ENCODE measurements at places on chromosomes 12 and 14. TPM values are rescaled to one million over a fixed set of nuclear protein-coding genes. Genes with fewer than 3 reads are reported as not detected.

- DNase-seq: no peak
Measured at GRCh38 chr14:104898870-104899510, 25.7 kb upstream of the PLD4 start.

GRCh38 chr14:92544051-92544720 lies 30.6 kb downstream of the RIN3 start:
- DNase-seq: no peak

Gene POTEG
- not detected for total RNA-seq

- no peak for DNase-seq
Measured at GRCh38 chr14:104977681-104978653, at the start of gene AHNAK2. Gene AHNAK2 (minus strand): TSS chr14:104978374. CDS start chr14:104978237, 137 bp downstream.

GRCh38 chr12:125132698-125133400 lies 67.6 kb downstream of the AACS start:
- DNase-seq: no peak

DNA sequence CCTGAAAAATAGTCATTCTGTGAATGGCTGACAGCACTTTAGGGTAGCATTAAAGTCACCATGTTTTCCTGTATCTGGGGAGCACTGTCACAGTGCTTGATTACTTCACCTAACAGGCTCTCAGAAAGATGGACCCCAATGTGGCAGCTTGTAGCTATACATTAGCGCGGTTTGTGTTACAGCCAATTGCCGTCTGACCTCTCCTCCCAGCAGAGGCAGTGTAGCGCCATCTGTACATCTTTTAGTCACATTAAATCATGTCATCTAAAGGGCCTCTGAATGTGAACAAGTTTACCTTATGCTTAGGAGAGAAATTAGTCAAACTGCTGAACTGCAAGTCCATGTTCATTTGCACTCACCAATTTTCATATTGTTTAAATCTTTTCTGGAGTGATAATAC lies 113.7 kb downstream of the LMO3 start:
- no peak for DNase-seq

- no peak for DNase-seq
Measured at GRCh38 chr12:57491393-57492280, 3.8 kb downstream of the MARS1 start.

- DNase-seq: no peak
Measured at GRCh38 chr12:49028666-49029275, 10.2 kb upstream of the PRKAG1 start.

DNA sequence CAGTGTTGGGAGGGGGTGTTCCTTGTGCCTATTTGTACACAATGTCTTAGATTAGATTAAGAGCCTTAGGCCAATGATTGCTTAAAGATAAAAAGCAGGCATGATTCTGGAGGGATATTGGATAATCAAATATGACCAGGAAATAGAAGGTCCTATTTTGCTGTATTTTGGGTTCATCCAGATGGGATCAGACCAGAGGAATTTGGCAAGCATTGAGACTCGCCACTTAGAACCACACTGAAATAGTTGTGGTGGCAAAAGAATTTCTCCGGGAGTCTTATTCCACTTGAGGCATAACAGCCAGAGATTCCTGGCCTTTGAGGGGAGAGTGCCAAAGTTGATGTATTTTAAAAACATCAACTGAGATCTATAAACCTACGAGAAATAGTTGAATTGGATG lies 327.2 kb downstream of the RAD51B start:
- DNase-seq: peak; percentile 95

DNA sequence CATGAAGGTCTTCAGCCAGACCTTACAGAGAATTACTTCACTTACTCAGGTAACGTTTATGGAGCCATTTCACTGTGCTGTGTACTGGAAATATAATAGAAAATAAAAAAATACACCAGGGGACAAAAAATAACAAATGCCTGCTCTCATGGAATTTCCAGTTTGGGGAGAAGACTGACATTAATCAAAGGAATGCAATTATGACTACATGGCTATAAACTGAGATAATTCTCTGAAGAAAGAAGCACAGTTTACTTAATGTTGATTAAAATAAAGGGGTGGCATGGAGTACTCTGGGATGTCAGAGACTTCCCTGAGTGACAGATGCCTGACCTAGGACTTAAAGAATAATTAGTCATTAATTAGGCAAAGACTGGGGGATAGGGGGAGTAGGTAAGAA lies 59.0 kb downstream of the DENND5B start:
- DNase-seq: no peak

Gene LRRC43
- total RNA-seq: 2.5 TPM

DNA sequence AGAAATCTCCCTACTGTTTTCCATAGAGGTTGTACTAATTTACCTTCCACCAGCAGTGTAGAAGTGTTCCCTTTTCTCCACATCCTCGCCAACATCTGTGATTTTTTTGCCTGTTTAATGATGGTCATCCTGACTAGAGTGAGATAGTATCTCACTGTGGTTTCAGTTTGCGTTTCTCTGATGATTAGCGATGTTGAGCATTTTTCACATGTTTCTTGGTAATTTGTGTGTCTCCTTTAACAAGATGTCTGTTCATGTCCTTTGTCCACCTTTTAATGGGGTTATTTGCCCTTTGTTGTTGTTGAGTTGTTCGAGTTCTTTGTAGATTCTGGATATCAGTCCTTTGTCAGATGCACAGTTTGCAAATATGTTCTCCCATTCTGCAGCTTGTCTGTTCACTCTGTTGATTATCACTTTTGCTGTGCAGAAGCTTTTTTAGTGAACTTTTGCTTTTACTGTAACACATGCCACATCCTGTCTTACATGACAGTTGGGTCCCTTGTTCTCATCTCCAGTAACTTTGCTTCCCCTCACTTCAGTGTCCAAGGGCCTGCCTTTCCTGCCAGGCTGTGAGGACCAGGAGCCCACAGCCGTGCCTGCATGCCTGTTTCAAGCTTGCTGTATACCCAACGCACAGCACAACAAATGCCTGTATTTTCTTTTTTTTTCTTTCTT lies 64.9 kb downstream of the SPRING1 start:
- no peak for DNase-seq

DNA sequence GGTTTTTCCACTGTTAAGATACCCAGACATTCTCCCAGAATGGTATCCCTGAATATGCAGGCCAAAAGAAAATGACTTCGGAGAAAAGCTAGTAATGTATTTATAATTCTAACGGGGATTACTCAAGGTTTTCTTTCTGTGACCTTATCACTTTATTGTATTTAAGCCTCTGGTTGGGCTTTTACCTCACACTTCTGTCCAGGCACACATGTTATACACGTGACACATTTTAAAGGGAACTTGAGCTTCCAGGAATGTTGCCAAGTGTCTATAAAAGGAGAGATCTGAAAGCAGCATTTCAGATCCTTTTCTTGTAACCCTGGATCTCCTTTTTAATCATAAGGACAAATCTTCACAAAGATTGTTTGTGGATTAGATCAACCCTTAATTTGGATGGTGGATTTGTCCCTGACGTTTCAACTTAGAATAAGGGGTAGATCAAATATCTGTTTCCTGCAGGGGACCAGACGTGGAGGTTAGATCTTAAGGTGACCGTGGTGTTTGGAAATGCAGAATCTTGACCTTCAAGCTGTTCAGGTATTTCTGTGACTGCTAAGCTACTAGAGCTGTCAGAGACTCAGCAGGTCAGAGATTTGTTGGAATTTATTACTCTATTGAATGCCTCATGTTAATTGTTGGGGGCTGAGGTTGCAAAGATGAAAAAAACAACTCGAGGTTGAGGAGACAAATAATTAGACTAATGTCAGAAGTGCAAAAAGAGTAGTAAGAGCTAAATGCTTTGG lies 1.5 kb downstream of the CIPC start:
- no peak for DNase-seq

DNA sequence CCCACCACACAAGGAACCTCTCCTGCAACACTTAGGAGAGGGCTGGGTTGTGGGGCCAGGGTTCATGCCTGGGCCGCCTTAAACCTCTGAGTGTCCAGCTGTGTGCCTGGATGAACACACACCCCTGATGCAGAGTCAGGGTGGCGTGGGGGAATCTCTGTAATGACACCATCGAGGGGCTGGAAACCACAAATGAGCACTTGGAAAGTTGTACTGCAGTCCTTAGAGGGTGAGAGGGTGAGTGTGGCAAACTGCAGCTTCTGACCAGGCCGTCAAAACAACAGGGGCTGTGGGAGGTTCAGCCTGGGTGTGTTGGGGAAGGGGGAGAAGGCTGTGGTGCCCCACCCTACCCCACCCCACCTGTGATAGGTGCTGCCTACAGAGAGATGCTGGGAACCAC lies 12.4 kb upstream of the KRT5 start:
- DNase-seq: no peak

Gene CTSG
- not detected for total RNA-seq

- no peak for DNase-seq
Measured at GRCh38 chr14:32648434-32648833, 290.2 kb upstream of the NPAS3 start.

Gene CYP46A1
- total RNA-seq: not detected

Gene LPAR5
- 0.81 TPM for total RNA-seq

DNA sequence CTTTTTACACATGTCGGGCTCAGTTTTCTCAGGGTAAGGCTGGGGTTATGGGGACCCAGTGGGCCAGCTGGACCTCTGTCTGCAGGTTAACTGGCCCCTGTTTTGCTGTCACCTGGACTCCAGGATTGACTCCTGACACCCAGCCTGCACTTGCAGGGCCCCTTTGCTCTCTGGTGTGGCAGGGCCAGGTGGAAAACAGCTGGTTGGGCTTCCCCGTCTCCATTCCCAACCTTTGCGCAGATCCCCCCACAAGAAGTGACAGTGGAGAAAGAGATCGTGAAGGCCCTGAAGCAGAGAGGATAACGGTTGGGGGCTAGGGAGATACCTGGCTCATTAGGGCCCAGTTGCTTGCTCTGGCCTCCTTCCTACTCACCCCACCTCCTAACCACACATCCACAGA lies 1.5 kb upstream of the PPP1R1A start:
- no peak for DNase-seq

- DNase-seq: no peak
Measured at GRCh38 chr12:53804429-53804828, 52.6 kb upstream of the CISTR start.

GRCh38 chr14:31960039-31960438 lies 117.1 kb upstream of the ARHGAP5 start:
- DNase-seq: no peak

DNA sequence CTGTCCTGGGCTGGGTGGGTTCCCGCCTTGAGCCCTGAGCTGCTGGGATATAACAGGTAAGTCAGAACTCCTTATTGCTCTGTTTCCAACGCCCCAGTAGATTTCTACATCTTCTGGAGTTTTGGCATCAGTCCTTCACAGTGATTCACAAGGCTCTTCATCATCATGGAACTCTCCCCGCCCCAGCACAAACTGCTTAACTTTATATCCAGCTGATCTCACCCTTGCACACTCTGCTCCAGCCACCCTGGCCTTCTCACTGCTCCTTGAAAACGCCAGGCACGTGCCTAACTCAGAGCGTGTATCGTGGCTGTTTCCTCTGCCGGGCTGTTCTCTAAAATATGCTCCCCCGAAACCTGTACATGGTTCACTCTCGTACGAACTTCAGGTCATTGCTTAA lies 264.9 kb downstream of the NOVA1 start:
- DNase-seq: no peak

DNA sequence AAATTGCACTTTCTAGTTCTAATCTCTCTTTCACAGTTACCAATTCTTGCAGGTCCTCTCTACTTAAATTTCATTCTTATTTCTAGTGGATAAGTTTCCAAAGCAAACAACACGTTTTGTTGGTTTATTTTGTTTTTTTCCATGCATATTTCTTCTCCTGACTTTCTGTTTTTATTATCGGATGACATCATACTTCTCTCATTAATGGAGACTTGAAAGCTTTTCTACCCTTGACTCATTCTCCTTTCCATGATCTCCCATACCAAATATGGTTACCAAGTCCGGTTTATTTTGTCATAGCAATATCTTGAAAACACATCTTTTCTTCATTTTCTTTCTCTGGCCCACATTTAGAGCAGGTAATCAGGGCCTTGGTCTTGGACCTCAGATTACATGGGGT lies 796.5 kb downstream of the GALC start:
- no peak for DNase-seq

GRCh38 chr12:106133136-106134087 lies 5.3 kb downstream of the NUAK1 start:
- DNase-seq: peak; percentile 59

Gene KCNC2
- not detected for total RNA-seq

- no peak for DNase-seq
Measured at GRCh38 chr14:77543240-77543551, 44.6 kb upstream of the ISM2 start.

- DNase-seq: no peak
Measured at GRCh38 chr12:54017878-54018467, 9.2 kb downstream of the HOXC8 start.

Gene LRRIQ1
- total RNA-seq: 0.92 TPM

DNA sequence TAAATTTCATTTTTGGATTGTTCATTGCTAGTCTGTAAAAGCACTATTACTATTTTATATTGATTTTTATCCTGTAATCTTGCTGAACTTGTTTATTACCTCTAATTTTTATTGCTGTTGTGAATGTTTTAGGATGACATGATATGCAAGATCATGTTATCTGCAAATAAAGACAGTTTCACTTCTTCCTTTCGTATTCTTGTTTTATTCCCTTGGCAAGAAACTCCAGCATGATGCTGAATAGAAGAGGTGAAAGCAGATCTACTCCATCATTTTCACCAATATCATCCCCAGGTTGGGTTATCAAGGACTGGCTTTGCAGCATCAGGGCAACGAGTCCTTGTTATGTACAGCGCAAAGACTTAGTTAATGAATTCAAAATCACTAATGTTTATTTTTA lies 2.7 kb upstream of the CLECL1 start:
- no peak for DNase-seq

DNA sequence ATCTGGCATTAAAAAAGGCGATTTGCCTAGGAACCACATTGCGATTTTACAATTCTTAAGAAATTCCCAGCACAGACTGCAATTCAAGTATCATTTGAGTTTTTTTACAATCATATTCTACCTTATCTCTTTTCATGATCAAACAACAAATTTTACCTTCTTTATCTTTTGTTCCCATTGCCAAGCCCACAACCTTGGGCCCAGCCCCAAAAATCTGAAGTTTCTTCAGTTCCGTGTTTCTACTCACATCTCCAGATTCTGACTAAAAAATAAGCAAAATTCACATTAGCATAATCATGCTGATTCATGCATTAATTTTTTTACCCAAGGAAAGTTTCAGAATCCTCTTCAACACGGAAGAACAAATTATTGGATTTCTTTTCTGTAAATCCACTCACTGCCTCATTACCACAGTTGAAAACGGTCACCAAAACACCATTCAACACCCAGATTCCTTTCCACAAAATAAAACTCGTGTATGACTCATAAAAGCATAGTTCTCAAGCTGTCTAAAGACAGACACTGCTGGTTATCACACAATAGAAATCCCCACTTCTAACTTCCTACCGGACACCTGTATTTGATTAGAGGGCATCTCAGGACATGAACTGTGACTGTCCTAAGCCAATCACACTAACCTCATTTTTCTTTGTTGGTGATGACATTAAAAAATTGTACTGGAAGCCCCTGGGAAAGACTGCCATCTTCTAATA lies 32.7 kb downstream of the KDM5A start:
- no peak for DNase-seq
